Activated T-cell treated with anti-CD3 and anti-CD28 coated beads, Interleukin-2, amount 50 U/mL, for 48 hours (primary cell): ENCODE measurements at places on chromosomes 2 and 18.

DNA sequence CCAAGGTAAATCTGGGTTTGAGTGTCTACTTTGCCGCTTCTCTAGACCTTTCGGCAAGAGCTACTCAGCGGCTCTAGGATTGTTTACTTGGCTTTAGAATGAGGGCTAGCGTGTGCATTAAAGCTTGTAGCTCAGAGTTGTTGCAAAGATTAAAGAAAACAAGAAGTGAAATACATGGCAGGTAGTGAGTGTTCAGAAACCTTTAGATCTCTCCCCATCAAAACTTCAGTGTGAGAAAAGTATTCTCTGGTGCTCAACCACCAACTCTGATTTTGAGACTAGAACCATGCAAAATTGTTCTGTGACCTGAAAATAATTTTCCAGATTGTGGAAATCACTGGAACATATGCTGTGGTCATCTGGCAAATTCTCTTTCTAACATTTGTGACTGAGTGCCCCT, 512.0 kb downstream of the CMPK2 start:
- no peak for DNase-seq

- DNase-seq = no peak
Measured at GRCh38 chr2:5121642-5122041, 570.5 kb upstream of the SOX11 start.

- DNase-seq = no peak
Measured at GRCh38 chr2:37769551-37769950, 98.1 kb upstream of the CDC42EP3 start.

DNA sequence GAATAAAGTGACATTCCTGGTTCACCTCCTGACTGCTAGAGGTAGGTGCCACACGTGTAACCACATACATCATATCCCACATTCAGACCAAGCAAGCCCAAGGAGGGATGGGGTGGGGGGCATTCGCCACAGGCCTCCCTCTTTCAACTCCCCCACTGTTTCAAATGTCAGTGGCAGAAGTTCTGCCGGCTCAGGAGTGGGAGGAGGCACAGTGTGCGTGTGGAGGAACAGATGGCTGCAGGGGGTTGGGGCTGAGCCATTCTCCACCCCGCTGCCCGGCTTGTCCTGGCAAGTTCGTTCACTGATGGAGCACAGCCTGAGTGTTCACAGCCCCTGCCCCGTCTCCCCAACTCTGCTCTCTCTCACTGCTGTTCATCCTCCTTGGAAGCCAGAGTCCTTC, 75.4 kb upstream of the TANC1 start:
- DNase-seq = no peak

DNA sequence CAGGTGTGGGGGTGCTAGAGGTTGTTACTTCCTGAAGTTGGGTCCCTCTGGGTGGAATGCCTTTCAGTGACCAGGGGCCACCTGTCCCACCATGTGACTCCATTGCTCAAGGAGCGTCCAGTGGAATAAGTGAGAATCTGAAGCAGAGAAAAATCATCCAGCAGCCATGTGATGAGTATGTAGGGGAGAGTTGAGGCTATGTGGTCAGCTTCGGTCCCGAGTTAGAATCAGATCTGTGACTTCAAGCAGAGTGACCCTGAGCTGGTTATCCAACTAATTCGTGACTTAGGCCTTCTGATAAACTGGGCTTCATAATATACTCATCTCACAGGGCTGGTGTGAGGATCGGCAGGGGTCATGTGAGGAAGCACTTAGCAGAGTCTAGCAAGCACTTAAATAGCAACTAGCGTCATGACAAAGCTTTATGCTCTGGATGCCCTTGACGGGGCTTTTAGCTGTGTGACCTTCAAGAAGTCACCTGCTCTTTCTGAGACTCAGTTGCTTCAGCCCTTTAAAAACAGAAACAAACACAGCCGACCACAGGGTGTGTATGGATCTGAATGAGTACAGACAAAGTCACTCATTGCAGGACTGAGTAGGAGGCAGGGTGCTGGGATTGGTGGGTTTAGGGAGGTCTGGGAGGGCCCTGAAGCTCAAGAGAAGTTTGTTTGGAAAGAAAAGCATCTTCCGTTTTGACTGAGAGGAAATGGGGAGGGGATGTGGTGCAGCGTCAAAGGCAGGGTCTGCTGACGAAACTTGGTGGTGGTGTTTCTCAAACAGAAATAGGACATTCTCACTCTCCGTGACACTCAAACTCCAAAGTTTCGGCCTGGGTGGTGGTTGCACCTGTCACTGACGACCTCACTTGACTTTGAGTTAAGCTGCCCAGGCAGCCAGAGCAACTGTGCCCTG, 264.0 kb upstream of the CXCR4 start:
- peak; percentile 84 for DNase-seq

DNA sequence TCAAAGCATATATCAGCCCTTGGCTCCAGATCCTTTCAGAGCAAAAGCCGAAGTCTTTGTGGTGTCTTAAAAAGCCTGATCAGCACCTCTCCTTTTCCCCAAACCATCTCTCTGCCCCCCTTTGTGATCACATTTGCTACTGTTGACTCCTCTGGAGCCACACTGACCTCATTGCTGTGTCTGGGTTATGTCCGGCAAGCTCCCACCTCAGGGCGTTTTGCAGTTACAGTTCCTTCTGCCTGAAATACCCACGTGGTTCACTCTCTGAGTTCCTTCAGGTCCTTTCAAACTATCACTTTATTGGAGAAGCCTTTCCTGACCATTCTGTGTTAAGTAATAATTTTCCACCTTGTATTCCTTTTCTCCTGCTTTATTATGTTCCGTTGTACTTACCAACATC, 11.8 kb downstream of the C2orf69 start:
- DNase-seq = no peak

DNA sequence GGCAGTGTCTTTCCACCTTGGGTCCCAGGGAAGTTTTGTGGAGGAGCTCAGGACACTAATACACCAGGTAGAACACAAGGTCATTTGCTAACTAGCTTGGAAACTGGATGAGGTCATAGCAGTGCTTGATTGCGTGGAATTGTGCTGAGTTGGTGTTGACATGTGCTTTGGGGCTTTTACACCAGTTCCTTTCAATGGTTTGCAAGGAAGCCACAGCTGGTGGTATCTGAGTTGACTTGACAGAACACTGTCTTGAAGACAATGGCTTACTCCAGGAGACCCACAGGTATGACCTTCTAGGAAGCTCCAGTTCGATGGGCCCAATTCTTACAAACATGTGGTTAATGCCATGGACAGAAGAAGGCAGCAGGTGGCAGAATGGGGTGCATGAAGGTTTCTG, 5.9 kb downstream of the CTLA4 start:
- DNase-seq = peak; percentile 49

DNA sequence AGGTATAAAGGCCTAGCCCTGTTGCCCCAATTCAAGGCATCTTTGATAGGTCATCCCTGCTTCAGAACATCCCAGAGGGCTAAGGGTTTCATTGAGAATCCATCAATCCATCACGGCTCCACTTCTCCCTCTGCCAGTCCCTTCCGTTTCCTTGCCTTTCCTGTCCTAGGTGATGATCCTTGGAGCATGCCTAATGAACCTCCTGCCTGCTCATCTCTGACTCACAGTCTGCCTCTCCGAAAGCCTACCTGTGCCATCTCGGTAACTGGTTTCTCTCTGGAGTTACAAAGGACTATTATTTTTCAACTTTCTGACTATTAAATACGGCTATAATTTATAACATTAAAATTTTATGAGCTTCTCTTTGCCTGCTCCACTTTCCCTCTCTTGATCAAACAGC, 36.7 kb upstream of the OSBPL6 start:
- no peak for DNase-seq

- peak; percentile 7 for DNase-seq
Measured at GRCh38 chr2:70659551-70659950, 105.9 kb upstream of the TGFA start.

DNA sequence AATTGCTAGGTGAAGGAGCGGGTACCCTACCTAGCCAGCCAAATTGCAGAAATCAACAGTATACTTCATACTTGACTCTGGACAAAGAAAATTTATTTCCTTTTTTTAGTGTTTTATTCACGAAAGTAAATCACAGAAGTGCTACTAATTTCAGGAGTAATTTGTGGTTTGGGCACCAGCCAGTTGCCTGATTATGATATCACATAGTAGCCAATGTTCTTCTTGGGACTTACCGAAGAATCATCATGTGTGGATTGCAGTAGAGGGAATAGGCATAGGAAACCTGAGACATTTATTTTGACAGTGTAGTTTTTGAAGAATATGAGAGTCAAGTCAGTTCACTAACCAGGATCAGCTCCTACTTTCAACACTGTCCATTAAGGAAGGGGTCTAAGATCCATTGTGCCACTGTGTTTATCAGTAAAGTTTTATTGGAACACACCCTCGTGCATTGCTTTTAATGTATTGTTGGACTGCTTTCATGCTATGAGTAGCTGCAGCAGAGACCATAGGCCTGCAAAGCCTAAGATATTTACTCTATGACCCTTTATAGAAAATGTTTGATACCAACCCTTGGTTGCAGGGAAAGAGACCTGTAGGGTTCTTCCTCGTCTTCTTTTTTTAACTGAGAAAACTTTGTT, 32.1 kb downstream of the TNFRSF11A start:
- DNase-seq = no peak

DNA sequence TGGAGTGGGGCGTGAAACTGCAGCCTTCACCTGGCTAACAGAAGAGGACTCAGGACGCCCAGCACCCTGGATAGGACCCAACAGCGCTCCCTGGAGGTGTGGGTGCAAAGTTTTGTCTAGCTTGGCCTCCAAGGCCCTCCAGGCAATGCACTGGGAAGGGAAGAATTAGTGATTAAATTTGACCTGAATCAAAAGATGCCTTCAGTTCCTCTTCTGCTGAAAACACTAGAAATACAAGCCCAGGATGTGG, 779 bp upstream of the TRIB2 start:
- DNase-seq = peak; percentile 84

- DNase-seq = no peak
Measured at GRCh38 chr18:60069145-60069544, 169.3 kb downstream of the PMAIP1 start.

DNA sequence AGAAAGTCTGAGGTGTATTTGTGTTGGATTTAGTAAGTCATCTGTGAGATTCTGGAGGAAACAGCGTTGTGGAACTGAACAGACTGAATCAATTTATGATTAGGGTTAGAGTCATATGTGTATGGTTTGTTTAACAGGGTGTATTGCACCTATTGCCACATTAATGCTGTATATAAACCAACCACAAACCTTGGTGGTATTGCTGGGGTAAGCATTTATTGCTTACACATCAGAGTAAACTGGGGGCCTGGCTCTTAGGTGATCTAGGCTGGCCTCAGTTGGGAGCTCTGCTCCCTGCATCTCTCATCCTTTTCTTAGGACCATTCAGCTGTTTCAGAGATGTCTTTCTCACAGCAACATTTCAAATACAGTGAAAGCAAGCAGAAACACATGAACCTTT, 59.7 kb upstream of the GRB14 start:
- DNase-seq = no peak

GRCh38 chr18:23213200-23213599, 77.9 kb downstream of the CABLES1 start:
- no peak for DNase-seq

GRCh38 chr2:77207331-77207730, 314.8 kb downstream of the LRRTM4 start:
- no peak for DNase-seq

GRCh38 chr2:130871843-130872740, 35.4 kb downstream of the ARHGEF4 start:
- no peak for DNase-seq

- DNase-seq = no peak
Measured at GRCh38 chr2:74072565-74072964, 75.1 kb downstream of the BOLA3 start.

- DNase-seq = no peak
Measured at GRCh38 chr2:150522269-150522668, 34.8 kb upstream of the RND3 start.
